ENCODE measurements at places on chromosomes 5 and 9. TPM values are rescaled to one million over a fixed set of nuclear protein-coding genes. Genes with fewer than 3 reads are reported as not detected.

DNA sequence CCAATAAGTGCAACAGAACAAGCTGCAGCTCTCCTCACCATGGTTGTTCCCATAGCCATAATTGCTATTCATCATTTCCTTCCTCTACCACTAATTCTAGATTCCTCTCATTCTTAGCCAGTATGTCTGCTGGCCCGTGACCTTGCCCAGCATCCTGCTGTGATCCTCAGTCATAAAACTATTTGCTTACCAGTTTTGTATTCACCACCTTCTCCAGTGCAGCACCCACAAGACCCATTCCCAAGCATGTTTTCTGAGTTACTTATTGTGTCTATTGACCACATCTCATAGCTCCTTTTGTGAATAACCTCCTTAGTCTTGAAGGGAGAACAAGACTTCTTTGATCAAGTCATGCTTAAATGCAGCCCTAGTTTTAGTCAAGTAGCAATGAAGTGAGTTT, 488.0 kb upstream of the CTNND2 start:
- DNase-seq, result peak; percentile 49

DNA sequence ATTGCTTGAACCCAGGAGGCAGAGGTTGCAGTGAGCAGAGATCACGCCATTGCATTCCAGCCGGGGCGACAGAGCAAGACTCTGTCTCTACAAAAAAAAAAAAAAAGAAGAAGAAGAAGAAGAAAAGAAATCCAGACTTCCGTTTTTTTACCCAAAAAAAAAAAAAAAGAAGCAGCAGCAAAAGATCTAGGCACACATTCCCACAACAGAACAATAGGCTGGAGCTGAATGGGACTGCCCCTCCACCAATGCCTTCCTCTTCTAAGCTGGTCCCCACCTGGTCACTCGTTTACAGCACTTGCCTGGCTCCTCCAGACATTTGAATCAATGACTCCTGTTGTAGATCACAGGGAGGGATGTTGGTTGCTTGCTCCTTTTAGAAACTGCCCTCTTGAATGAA, 1.6 kb upstream of the LMAN2 start:
- DNase-seq, result no peak

GRCh38 chr9:129487658-129488483, 133.0 kb downstream of the C9orf50 start:
- peak; percentile 68 for DNase-seq

The PCDHB12 gene
- 2.6 TPM for total RNA-seq

- no peak for DNase-seq
Observed at GRCh38 chr9:113543296-113543981, 79.9 kb downstream of the RGS3 start.

- DNase-seq, result peak; percentile 14
Observed at GRCh38 chr5:61232490-61233050, 70.3 kb upstream of the SMIM15 start.

The CCDC192 gene
- not detected for total RNA-seq

DNA sequence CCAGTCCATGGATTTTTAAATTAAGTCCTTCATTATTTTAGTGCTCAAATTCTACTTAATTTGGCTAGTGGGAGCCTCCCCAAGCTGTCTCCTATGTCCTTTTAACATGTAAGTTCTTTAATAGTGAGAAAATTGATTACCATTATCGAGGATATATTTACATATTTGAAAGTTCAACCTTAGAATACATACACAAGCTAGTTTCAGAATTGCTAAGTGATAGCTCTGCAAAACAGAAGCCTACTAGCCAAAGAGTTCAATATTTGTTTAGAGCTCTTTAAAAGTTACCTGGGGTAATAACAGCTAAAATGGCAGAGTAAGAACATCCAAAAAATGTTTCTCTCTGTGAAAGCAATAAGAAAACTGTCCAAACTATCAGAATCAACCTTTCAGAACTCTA, 48.2 kb downstream of the LOX start:
- DNase-seq, result no peak

- peak; percentile 88 for DNase-seq
Observed at GRCh38 chr5:168301593-168302390, 10.3 kb downstream of the WWC1 start.

DNA sequence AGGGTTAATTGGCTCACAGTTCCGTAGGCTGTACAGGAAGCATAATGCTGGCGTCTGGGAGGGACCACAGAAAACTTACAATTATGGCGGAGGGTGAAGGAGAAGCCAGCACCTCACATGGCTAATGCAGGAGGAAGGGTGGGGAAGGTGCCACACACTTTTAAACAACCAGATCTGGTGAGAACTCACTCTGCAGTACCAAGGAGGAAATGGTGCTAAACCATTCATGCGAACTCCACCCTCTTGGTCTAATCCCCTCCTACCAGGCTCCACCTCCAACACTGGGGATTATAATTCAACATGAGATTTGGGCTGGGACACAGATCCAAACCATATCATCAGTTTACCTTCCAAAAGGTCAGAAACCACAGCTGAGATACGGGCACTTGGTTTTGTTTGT, 122.9 kb downstream of the PDZD2 start:
- DNase-seq, result no peak

DNA sequence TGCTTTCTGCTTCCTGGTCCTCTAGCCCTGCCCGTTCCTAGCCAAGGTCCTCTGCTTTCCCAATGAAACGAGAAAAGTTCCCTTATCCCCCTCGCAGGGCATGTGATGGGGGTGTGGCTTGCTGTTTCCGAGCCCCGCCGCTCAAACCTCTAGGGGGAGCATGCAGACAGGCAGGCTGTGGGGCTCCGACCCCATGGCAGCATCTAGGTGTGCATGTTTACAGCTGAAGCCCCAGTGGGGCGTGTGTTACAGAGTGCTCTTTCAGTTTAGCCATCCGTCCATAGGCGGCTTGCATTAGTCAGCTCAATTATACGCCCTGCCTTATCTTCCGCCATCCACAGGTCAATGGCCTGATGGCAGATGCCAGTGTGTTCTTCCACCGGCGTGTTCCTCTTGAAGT, 48.3 kb upstream of the SPATA31E1 start:
- no peak for DNase-seq

DNA sequence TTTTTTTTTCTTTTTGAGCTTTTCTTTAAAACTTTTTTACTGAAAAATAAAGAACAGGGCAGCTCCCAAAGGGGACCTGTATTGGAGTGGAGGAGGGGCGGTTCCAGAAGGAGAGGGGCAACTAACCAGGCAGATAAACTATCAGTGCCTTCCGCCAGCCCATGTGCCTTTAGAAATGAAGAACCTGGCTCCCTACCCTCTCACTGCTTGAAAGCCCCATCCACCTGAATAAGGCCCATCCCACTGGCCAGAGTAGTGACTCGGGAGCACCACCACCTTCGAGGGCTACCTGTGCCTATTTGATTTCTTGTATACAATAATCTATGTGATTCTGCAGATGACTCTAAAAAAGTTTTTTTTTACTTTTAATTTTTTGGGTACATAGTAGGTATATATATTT, 276.7 kb downstream of the PSAT1 start:
- no peak for DNase-seq

- no peak for DNase-seq
Observed at GRCh38 chr9:136650648-136651047, 12.1 kb upstream of the EGFL7 start.

DNA sequence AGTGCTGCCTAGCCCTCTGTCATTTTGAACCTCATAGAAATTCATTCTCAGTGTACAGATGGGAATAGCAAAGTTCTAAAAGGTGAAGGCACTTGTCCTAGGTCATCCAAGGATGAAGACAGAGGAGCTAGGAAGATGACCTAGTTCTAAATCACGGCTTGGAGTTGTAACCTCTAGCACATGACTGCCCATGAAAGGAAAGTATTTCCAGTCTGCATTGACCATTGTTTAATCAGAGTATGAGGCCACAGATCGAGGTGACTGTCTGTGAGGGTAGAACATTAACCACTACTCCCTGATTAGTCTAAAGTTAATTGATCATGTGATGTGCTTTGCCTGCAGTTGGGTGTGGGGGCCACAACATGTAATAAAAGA, 674 bp upstream of the TNFSF15 start:
- no peak for DNase-seq

GRCh38 chr9:111831371-111832108, 36.8 kb upstream of the SHOC1 start:
- no peak for DNase-seq

- DNase-seq, result peak; percentile 85
Observed at GRCh38 chr9:108579757-108580439, 275.9 kb downstream of the ACTL7B start.

The EGR1 gene
- 3.9 TPM for total RNA-seq

GRCh38 chr9:13805546-13805945, 508.4 kb downstream of the NFIB start:
- no peak for DNase-seq

- peak; percentile 39 for DNase-seq
Observed at GRCh38 chr5:157371655-157372471, 88.2 kb upstream of the NIPAL4 start.

- DNase-seq, result no peak
Observed at GRCh38 chr9:127382541-127382940, 14.4 kb upstream of the SLC2A8 start.

The CKMT2 gene
- not detected for total RNA-seq
